ENCODE measurements at places on chromosomes 2 and 18.

DNA sequence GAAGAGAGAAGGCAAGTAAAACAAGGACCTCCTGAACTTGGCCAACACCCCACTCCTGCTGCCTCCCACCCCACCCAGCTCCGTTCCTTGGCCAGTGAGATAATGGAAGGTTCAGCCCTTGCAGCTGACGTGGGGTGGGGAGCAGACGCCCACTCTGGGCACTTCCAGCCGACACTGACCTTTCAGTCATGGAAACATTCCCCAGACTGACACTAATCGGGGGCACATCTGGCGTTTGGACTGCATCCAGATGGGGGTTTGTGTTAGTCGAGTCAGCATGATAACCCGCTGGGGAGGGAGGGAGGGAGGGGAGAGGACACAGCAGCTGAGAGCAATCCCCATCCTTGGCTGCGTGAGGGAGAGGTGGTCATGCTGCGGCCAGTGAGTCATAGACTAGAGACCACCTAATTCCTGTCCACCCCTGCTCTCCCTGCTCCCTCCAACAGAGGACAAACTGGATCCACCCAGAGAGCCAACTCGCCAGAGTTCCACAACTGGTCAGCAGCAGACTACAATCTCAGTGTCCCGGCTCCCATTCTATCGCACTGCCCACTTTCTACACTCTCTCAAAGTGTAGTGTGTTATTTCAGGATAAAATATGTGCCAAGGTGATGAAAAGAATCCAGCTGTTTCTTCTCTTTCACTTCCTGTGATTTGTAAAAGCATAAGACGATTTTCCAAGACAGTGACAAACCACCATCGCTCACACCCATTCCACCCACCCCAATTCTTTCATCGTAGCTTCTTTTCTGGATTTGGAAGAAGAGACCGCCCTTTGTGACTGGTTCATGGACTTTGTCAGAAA, 115.4 kb upstream of the PKDCC start:
- no peak for DNase-seq

GRCh38 chr2:100411841-100412292, 5.6 kb downstream of the CHST10 start:
- DNase-seq = no peak

- no peak for DNase-seq
Measured at GRCh38 chr18:62883937-62884735, 168.8 kb downstream of the PHLPP1 start.

GRCh38 chr2:1823187-1824169, 79.2 kb upstream of the PXDN start:
- no peak for DNase-seq

GRCh38 chr2:133200684-133201421, 367.4 kb downstream of the NCKAP5 start:
- DNase-seq = no peak

DNA sequence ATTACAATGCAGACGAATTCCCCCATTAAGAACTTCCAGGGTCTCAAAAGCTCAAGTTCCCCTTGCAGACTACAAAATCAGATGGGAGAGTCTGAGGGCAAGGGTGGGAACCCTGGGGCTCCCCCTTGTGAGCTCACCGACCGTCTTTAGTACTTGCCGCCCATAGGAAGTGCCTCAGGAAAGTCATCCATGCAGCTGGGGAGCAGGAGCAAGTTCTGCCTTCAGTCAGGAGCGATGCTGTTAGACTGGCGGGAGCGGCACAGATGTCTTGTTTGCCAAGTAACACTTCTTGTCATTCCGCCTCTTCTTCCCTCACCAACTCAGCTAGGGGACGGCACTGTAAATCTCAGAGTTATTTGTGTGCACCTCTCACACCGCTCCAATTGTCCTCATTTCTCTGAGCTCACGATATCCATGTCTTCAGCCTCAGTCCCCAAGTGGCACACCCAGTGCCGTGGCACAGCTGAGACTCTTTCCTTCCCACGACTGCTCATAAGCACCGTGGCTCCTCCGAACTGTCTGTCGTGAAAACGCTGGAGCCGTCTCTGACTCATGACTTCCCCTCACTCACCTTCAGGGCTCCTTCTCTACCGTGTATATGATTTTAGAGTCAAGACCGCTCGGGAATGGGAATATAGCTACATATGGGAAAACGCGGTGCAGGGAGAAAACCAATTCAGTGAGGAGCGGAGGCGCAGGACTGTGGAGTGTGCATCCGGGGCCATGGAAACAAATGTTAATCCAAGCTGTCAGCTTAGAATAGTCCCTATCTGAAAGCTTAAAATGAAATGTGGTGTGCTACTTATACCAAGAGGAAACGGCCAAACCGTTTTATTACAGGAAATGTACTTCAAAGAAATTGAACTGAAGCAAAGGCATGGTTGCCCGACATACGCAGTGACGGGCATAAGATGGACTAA, 34.0 kb downstream of the UXS1 start:
- peak; percentile 57 for DNase-seq

- no peak for DNase-seq
Measured at GRCh38 chr2:73370348-73370747, 15.3 kb upstream of the ALMS1 start.

Measured in activated CD8-positive, alpha-beta memory T cell treated with anti-CD3 and anti-CD28 coated beads for 4 hours (primary cell).